Retina (tissue), 1 donor: ENCODE measurements at places on chromosomes 3 and 15.

DNA sequence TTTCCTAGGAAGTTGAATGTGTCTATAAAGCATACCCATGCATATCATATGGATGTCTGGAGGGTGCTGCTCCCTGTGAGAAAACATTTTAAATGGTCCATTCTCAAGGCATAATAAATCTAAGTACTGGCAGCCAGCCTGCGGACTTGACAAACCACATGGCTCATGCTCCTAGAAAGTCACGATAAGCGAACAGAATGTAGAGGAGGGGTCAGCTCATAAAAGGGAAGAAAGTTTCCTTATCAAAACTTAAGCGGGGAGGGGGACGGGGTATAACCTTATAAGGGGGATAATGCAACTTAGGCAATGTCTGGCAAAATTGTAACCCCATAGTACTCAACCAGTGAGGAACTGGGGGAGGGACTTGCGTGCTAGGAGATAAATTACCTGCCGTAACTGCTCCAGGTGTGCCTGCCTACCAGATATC lies 159.8 kb upstream of the LMCD1 start:
- DNase-seq: no peak

GRCh38 chr3:31573036-31573779 lies 40.5 kb downstream of the STT3B start:
- DNase-seq: no peak

DNA sequence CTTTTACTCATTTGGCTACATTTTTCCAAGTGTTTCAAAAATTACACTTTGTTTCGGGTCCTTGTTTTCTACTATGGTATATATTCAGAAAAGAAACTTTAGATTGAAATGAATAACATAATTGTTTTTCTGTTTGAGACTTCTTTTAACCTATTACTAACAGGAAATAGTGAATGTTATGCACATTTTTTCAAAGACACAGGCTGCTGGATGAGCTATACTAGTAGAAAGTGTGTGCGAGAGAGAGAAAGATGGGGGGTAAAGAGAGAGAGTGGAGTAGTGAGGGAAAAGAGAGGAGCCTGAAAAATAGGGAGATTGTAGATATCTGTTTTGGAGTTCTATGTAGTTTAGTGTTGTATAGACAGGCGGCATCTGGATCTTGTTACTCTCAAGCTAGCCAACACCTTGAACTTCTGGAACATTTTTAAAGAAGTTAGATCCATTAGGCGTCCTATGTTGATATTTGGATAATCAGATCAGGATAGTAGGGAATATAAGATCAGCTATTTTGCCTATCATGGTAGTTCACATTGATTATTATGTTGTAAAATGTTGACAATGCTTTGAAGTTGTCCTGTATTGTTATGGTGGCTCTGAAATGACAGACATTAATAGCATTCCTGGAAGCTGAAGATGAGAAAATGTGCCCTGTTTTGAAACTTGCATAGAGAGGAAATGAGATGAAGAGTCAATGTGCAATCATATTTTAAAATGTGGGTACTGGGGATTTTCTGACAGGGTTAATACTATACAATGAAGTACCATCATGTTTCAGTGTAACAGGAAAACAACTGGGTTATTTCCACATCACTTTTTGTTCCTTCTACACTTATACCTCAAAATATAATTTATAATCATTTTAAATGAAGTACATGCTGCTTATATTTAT lies 2.6 kb downstream of the RBMS3 start:
- no peak for DNase-seq

DNA sequence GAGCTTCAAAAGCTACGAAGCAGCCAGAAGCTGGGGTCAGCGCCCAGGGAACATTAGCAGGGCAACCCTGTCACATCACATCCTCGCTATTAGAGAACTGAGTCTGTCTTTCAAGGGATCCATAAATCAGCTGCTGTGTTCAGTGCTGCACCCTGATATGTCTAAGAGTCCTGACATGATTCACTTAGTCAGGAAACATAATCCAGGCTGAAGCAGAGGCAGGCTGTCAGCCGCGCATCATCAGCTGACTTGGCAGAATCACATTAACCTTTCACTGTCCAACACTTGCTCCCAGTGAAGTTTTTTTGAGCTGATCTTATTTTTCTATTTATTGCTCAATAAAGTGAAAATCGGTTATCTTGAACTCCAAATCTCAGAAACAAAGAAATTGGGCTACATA lies 23.5 kb downstream of the MYH15 start:
- DNase-seq: peak; percentile 79

GRCh38 chr3:25887907-25888306 lies 98.0 kb downstream of the OXSM start:
- no peak for DNase-seq

DNA sequence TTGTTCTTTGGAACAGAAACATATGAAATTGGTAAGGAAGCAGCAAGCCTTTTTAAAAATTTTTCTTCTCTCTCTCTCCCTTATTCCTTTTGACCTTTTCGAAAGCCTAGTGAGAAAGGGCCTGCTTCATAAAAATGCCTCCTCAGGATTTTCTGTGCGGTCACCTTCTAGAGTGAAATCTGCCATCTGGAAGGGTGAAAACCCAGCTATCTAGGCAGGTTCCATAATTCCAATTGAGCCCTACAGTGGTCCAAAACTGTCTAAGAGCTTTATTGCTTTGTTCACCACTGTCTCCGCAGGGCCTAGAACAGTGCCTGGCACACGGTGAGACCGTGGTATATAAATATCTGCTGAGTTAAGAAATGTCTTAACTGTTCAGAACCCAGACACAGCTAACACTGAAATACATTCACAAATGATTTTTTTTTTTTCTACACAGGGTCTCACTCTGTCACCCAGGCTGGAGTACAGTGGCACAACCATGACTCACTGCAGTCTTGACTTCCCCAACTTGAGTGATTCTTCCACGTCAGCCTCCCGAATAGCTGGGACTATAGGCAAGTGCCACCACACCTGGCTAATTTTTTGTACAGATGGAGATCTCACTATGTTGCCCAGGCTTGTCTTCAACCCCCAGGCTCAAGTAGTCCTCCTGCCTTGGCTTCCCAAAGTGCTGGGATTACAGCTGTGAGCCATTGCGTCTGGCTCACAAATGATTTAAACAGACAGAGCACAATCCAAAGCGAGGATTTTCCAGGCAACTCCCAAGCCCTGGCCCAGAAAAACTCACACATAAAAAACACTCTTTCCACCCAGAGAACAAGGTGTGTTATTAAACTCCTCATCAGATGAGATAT lies 64.4 kb downstream of the FRMD4B start:
- no peak for DNase-seq

GRCh38 chr3:183158113-183158512 lies 4.4 kb downstream of the LAMP3 start:
- DNase-seq: no peak

GRCh38 chr15:25534293-25534692 lies 95.5 kb upstream of the UBE3A start:
- no peak for DNase-seq

DNA sequence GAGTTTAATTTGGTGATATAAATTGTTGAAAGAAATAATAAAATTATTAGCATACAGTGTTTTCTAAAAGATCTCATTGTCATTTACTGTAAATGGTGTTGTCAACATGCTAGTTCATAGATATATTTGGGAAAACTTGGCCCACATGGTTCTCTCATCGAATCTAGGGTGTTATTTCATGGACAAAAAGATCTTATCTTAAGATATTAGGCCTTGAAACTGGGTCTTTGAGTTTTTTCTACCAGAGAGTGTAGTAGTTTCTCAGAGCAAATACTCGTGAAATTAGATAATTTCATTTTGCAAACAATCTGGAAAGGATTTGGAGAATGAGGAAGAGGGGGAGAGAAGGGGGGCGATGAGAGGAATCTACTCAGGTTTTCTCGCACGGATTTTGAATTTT lies 107.9 kb downstream of the MEIS2 start:
- no peak for DNase-seq

DNA sequence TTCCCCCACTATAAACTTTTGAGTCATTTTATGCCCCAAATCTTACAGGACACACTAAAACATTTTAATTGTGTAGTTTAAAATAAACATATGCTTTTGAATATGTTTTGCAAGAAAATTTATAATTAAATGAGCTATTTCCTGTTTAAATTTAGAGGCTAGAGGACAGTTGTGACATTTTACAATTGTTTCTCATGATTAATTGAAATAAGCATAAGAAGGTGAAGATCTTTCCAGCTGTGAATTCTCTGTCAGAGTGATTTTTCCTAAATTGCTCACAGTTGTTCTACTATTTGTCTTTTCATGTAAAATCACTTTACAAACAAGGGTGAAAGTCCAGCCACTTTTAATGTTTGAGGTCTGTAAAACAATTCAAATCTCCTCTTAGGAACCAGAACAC lies 892.3 kb downstream of the CADM2 start:
- no peak for DNase-seq

DNA sequence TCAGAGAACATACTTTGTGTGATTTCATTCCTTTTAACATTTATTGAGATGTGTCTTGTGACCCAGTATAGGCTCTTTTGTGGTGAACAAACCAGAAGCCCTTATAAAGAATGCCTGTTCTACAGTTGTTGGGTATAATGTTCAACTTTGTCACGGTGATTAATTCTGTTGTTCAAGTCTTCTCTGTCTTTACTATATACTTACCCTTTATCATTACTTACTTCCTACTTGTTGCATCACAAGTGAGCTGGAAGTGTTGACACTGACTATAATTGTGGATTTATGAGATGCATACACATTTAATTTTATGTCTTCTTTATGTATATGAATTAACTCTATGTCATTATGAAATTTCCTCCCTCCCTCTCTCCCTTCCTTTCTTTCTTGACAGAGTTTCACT lies 59.7 kb upstream of the TBL1XR1 start:
- no peak for DNase-seq
